ENCODE measurements at places on chromosomes 2 and 18.

GRCh38 chr2:212173756-212174510, 364.7 kb downstream of the ERBB4 start:
- no peak for DNase-seq

DNA sequence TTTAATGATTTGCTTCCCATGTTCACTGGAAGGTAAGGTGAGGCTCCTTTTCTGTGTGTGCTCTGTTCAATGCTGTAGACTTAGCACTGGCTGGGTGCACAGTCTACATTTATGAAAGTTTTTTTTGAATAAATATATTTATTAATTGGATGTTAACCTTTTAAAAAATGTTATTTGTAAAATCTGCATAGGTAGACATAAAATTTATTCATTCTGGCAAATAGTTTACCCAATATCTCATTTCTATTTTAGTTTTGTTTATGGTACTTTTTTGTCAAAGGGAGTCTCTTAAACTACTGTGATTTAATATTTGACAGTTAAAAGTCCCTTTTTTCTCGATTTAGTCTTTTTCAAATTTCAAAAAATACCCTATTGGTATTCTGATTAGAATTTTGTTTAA, 19.9 kb downstream of the CDKL4 start:
- no peak for DNase-seq

GRCh38 chr2:181904022-181904632, 12.6 kb downstream of the ITPRID2 start:
- peak; percentile 8 for DNase-seq

DNA sequence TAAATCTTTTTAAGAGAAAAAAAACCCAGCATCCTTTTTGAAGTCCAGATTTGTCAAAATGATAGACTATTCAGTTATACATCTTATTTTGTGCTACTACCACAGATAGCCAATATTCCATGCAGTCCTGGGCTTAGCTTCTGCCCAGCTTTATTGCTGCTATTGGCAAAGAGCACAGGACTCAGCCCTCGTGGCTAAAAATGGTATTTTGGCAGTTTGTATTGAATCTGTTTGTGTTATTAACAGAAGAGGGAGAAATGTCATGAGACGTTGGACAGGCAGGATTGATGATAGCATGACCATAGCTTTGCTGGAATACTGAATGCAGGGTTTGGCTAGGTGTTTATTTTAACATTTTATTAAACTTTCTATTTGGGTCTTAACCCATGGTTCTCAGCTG, 19.4 kb downstream of the ELAC1 start:
- DNase-seq = no peak

- DNase-seq = no peak
Measured at GRCh38 chr18:75828379-75828778, 400.9 kb upstream of the SMIM21 start.

Measured in NCI-H345 (cell line).